ENCODE measurements at places on chromosomes 5 and 9.

GRCh38 chr5:149486726-149487635 is 64.3 kb downstream of the CSNK1A1 start:
- no peak for DNase-seq

DNA sequence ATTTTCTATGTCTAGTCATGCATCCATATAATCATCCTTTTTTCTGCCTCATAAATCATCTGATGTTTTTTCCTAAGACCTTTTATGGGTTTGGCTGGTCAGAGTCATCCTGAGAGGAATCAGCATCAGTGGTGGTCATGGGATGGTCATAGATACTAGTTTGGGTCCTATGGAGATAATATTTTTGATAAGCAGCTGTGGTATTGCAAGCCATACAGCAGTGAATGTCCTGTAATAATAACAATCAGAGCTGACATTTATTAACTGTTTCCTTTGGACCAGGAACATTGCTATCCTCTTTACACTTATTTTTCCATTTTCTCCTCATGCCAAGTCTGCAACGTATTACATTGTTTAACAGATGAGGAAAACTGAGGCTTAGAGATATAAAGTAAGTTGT is 83.1 kb downstream of the TEX10 start:
- no peak for DNase-seq

DNA sequence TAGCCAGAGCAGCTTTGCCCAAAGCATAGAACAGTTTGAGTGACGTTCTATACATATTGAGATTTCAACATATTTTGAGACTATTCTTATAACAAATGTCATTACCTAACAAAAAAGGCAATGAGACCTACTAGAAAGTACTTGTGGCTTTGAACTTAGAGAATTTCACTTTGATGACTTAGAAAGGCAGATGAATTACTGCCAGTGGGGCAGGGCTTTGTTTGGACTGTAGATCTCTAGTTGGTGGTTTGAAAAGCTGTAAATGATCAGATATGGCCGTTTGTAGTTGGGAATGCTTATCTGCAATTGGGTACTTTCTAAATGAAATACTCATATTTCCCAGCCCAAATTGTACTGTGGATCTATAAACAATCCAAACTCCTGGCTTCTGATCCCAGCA is 28.1 kb downstream of the SOX30 start:
- no peak for DNase-seq

GRCh38 chr9:27714388-27714787 is 141.1 kb upstream of the C9orf72 start:
- DNase-seq = no peak

DNA sequence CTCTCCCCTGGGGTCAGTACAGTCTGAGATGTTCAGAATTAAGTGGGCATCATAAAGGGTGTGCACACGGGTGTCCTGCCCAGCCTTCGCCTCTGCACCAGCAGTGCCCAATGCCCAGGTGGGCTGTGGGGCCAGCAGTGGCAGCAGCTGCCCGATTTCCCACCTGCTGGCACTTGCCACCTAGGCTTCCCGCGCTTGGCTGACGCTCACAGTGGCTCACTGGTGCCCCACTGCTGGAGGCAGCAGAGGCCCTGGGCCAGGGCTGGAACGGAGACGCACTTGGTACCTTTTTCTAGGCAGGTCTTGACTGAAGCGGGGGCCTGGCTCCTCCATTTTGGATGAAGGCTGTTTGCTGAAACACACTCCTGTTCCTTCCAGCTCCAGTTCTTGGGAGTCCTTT is 17.0 kb downstream of the MRNIP start:
- DNase-seq = no peak

- no peak for DNase-seq
Measured at GRCh38 chr5:68964679-68965078, 129.1 kb upstream of the SLC30A5 start.

DNA sequence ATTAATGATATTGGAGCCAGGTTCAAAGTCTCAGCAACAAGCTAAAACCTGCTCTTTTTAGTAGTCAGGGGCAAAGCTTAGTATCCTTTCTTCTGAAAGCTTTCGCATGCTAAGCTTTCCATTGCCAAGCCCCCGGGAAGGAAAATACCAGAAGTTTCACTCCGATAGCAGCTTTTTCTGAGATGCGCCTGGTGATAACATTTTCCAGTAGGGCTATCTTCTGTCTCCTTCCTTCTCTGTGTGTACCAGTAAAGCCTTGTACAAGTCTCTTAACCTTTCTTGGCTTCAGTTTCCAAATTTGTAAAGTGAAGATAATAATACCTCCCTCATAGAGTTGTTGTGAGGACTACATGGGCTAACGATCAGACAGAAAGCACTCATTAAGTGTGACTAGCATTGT is 36.7 kb downstream of the DOCK8 start:
- DNase-seq = no peak

- no peak for DNase-seq
Measured at GRCh38 chr5:84862132-84862531, 477.5 kb upstream of the EDIL3 start.

- DNase-seq = no peak
Measured at GRCh38 chr5:170606941-170607340, 103.1 kb downstream of the KCNIP1 start.

- DNase-seq = no peak
Measured at GRCh38 chr9:71896761-71897160, 14.2 kb downstream of the ABHD17B start.

DNA sequence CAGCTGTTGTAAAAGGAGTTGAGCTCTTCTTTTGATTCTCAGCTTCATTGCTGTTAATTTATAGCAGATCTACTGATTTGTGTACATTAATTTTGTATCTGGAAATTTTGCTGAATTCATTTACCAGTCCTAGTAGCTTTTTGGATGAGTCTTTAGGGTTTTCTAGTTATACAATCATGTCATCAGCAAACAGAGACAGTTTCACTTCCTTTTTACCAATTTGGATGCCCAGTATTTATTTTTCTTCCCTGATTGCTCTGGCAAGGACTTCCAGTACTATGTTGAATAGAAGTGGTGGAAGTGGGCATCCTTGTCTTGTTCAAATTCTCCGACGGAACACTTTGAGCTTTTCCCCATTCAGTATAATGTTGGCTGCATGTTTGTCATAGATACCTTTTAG is 398.9 kb upstream of the POU5F2 start:
- no peak for DNase-seq

- no peak for DNase-seq
Measured at GRCh38 chr5:18882154-18882553, 1105.8 kb downstream of the CDH18 start.

DNA sequence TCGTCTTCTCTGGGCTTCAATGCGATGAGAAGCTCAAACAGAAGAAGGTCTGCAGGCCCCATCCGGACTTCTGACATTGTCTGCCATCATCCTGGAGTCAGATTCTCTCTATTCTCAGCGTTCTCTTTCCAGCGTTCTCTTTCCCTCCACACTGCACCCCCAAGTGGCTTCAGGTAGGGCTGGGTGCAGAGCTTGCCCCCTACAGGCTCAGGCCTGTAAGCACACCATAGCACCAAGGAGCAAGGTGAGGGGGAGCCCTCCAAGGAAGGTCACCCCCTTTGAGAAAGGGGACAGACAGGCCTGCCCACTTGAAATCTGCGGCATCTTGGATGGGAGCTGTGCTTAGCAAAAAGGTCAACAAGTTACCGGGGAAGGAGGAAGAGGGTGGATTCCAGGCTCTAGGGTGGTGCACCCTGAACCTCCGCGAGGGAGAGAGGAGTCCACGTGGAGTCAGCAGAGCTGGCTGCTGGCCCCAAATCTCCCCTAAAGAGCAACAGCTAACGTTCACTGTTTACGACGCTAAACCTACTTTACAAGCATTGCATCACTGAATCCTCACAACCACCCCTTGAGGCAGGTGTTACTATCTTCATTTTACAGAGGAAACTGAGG is 27.5 kb downstream of the GPX3 start:
- no peak for DNase-seq

GRCh38 chr5:120655828-120656435 is 191.8 kb downstream of the PRR16 start:
- no peak for DNase-seq

GRCh38 chr9:69583645-69584234 is 88.4 kb downstream of the APBA1 start:
- no peak for DNase-seq

DNA sequence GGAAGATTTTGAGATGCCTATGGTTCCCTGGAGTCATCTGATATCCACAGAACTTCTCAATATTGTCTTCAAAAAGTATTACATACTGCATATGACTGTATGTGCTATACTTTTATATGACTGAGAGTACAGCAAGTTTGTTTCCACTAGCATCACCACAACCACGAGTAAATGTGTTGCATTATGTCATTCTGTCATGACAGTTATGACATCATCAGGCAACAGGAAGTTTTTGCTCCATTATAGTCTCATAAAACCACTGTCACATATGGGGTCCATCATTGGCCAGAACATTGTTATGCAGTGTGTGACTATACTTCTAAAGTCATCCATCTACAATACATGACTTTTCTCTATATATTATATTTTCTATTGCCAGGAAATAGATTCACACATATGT is 831.7 kb downstream of the SEMA5A start:
- no peak for DNase-seq

GRCh38 chr9:121171236-121171635 is 30.4 kb downstream of the RAB14 start:
- no peak for DNase-seq

GRCh38 chr9:78898234-78898633 is 601.3 kb downstream of the PSAT1 start:
- DNase-seq = no peak

- no peak for DNase-seq
Measured at GRCh38 chr5:171578049-171578828, 158.8 kb downstream of the FGF18 start.

Data from activated naive CD4-positive, alpha-beta T cell (primary cell).